B cell (primary cell): ENCODE measurements at places on chromosomes 2 and 18.

- DNase-seq, result peak; percentile 20
Observed at GRCh38 chr2:11907190-11907589, 160.8 kb downstream of the LPIN1 start.

DNA sequence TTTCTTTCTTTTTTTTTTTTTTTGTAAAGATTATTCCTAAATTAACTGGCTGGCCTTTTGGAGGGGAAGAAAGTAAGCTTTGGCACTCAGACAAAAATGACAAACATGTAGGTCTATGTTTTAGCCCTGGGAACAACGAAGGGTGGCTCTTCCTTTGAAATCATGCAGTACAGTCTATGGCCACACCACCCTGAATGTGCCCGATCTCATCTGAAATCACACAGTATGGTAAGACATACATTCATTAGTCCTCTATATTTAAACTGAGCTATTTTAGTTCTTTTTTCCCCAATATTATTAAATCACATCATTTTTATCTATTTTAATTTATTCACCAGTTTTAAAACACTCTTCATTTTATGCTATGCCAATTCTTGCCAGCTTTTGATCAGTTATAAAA, 48.2 kb downstream of the PLA2R1 start:
- no peak for DNase-seq

- DNase-seq, result no peak
Observed at GRCh38 chr18:56444201-56444600, 194.2 kb downstream of the TXNL1 start.

DNA sequence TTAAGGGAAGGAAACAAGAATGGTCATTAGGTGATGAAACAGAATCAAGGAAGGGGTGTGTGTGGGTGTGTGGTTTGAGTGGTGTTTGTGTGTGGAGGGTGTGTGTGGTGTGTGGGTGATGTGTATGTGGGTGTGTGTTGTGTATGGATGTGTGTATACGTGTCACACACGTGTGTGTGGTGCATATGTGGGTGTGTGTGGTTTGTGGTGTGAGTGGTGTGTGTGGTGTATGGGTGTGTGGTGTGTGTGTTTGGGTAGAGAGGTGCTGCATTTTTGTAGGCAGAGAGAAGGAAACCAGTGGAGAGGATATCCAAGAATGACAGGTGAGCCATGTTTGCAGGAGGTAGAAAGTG, 1.1 kb upstream of the CEP192 start:
- DNase-seq, result no peak

DNA sequence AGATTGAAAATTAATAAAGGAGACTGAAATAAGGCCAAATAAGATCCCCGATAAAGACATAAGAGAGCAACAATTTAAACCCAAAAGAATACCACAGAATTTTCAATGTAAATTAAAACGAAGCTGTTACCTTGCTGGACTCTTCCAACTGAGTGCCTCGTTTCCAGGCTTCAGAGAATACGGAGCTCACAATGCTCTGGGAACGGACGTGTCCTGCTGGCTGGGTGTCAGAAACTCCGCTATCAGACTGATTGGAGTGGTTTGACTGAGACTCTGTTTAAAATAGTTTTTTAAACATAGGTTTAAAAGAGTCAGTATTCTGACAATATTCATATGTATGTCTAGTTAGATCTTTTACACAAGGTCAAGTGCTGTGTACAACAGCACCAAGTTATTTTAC, 90.4 kb downstream of the RAPH1 start:
- DNase-seq, result no peak
